ENCODE measurements at places on chromosomes 5 and 9. TPM values are rescaled to one million over a fixed set of nuclear protein-coding genes. Genes with fewer than 3 reads are reported as not detected.
A peak's percentile ranks its signal among the peaks of the same experiment; 100 is the strongest.

The CAVIN4 gene
- polyA plus RNA-seq: 2.3 TPM

The SLC2A6 gene
- polyA plus RNA-seq: 0.82 TPM

The TAS2R1 gene
- not detected for polyA plus RNA-seq

The ACTBL2 gene
- polyA plus RNA-seq: not detected

The SKP1 gene
- polyA plus RNA-seq: 1,021 TPM

The POU4F3 gene
- 0.08 TPM for polyA plus RNA-seq

The PLEKHG4B gene
- 9.5 TPM for polyA plus RNA-seq

The IFNA13 gene
- not detected for polyA plus RNA-seq

The WNK2 gene
- 14.5 TPM for polyA plus RNA-seq

The LVRN gene
- polyA plus RNA-seq: 0.58 TPM

The MTMR12 gene
- polyA plus RNA-seq: 35.0 TPM

The FST gene
- 17.7 TPM for polyA plus RNA-seq

The IL5 gene
- not detected for polyA plus RNA-seq

The SNCAIP gene
- 31.8 TPM for polyA plus RNA-seq

The FCN1 gene
- polyA plus RNA-seq: 2.8 TPM

The ELAVL2 gene
- 3.6 TPM for polyA plus RNA-seq

DNA sequence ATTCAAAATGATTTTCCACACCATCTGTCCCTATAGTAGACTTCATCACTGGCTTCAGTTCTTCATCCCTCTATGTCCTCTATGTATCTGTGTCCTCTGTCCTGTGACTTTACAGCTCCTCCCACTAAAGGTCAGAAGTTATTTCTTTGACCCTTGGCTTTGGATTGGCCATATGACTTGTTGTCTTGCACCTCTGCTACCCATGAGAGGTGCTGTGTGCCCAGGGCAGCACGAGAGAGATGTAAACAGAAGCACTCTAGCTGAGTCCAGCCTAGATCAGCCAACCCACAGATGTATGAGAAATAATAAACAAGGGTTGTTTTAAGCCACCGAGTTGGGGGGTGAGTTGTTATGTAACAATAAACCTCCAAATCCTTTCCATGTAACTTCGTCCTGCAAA, 63.4 kb upstream of the ENTREP1 start:
- DNase-seq: no peak

- no peak for DNase-seq
Measured at GRCh38 chr5:75640826-75641225, 29.6 kb downstream of the ANKDD1B start.

GRCh38 chr5:147168578-147169327, 66.1 kb upstream of the STK32A start:
- no peak for DNase-seq

DNA sequence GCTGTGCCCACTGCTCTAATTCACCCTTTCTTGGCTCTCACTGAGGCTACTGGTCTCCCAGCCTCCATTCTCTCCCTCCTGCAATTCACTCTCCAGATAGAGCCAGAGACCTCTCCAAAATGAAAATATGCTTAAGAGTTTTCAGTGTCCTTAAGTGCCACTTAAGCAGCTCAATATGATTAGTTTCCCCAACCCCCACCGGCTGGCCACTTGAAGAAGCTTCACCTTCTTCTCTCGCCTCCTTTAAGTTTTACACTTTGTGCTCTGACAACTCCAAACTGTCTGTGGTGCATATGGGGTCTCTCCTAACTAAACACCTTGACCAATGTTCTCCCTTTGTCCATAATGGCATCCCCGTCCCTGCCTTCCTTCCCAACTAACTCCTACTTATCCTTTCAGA, 53.4 kb downstream of the CDK5RAP2 start:
- no peak for DNase-seq

DNA sequence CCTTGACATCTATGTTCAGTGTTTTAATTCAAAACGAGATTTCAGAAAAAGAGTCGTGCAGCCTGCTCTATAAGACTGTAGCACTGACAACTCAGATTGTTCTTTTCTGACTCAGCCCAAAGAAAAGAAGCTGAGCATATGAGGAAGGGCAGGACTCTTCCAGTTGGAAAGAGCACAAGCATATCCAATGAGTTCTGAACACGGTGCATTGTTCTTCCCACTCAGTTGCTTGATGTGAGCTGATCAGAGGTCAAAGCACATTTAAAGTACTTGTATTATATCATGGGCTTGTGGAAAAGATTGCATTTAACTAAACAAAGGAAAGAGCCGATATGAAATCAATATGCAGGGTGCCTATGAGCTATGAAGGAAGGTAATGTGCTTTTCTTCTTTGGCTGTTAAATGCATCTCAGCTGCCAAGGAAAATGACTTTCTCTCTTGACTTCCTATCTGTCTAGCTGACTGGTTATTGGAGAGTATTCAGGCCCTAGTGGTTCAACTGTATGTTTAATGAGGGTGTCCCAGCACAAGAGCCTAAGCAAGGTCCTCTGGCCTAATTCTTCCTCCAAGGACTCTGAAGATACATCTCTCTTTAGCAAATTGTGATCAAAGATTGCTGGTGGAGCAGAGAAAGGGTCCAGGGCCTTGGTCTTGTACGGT, 226.6 kb upstream of the PPP1R2B start:
- DNase-seq: no peak

DNA sequence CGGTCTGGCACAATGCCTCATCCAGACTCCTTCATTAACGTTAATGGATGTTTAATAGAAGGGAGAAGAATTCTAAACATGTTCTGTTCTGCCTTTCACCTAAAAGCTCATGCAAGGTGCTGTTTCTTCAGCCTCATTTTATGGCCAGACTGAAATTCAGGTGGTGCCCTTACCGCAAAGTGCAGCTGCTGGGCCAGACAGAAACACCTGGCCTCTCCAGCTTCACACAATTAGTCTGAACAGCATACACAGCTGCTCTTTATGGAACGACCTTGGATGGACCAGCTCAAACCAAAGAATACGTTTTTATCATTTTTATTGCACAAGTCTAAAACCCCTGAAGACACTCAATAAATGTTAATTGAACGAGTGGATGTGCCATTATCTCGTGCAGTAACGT, 4.6 kb downstream of the SNCAIP start:
- DNase-seq: no peak

- DNase-seq: peak; percentile 7
Measured at GRCh38 chr9:69981686-69982445, 61.8 kb upstream of the MAMDC2 start.

GRCh38 chr5:127077366-127077765, 4.1 kb upstream of the C5orf63 start:
- no peak for DNase-seq

GRCh38 chr9:91391818-91392217, 30.1 kb upstream of the AUH start:
- DNase-seq: no peak

DNA sequence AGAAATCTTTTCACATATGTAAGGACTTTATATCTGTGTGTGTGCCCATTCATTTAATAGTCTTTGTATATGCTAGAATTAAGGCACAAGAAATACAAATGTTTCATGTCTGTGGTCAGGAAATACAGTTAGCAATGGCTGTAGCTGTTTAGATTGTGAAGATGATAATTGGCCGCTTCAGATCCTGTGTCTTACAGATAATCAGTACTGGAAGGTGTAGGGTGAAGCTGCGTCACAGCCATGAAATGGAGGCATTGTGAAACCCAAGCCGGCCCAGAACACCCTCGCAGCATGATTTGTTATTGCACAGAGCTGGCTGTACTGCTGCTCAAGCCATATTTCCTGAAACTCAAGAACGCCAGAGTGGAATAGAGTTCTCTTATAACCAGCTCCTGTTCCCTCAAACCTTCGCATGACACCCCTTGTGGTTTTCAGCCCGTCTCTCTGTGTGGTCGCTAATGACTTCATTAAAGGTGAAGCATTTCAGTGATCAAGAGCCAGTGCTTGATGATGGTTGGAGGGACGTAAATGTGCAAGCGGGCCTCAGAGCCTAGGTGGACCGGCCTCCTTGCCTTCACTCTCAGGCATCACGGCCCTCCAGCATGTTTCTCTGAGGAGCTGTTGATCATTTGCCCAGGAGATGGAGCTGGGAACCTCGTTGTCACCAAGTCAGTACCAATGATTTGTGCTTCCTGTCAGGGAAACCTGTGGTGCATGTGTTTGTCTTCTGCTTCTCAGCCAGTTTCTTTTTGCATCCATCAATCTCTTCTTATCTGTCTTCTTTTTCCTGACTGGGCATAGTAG, 80.1 kb downstream of the F2RL2 start:
- no peak for DNase-seq

GRCh38 chr5:1121044-1121443, 9.2 kb upstream of the SLC12A7 start:
- DNase-seq: no peak

DNA sequence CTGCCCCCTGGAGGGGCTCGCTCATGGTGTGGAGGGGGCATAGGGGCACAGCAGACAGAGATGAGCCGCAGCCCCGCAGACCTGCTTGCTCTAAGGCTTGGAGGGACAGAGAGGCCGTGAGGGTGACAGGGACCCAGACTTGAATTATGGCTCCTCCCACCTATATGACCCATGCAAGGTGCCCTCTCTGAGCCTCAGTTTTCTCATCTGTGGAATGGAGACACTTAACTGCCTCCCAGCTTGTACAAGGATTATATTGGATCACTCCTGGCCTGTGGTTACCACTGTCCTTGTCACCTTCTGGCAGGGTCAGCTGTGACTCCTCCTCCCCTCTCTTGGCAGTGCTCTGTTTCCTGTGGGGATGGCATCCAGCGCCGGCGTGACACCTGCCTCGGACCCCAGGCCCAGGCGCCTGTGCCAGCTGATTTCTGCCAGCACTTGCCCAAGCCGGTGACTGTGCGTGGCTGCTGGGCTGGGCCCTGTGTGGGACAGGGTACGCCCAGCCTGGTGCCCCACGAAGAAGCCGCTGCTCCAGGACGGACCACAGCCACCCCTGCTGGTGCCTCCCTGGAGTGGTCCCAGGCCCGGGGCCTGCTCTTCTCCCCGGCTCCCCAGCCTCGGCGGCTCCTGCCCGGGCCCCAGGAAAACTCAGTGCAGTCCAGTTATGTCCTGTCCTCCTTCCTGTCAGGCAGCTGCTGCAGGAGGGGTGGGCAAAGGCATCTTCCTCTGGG, 4.7 kb upstream of the CACFD1 start:
- DNase-seq: no peak

DNA sequence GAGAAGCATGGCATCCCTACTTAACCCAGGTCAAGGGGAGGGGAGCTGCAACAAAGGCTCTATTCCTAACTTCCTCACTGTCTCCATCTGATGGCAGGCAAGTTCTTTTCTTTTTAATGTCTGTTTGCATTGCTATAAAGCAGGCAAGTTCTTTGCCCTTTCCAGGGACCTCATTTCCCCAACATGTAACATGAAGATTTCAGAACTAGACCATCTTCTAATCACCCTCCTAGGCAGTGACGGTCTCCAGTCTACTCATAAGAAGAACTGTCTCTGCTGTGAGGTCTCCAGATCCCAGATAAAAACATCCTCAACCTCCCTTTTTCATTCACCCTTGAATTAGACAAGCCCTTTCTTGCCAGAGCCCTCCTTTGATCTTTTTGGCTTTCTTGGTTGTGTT, 42.1 kb downstream of the PPP1R2B start:
- DNase-seq: no peak

GRCh38 chr5:167786871-167787578, 504.4 kb upstream of the WWC1 start:
- DNase-seq: no peak

All from right renal cortex interstitium (tissue), 3 donors.